Smooth muscle cell of bladder (primary cell): ENCODE measurements at places on chromosomes 2 and 18. TPM values are rescaled to one million over a fixed set of nuclear protein-coding genes. Genes with fewer than 3 reads are reported as not detected.

Gene PSMD1
- total RNA-seq = 127 and 136 TPM in 2 replicates

Gene RMC1
- 27.3 and 29.8 TPM in 2 replicates for total RNA-seq

Gene ASPRV1
- total RNA-seq = 0.14 and 0.28 TPM in 2 replicates

Gene FAM110C
- 0.09 TPM in 1 of 2 replicates, not detected in the other for total RNA-seq

Gene PAX3
- total RNA-seq = 0.09 TPM in 1 of 2 replicates, not detected in the other

Gene RELCH
- total RNA-seq = 22.8 and 24.9 TPM in 2 replicates
